ENCODE measurements at places on chromosomes 7 and 10.
A peak's percentile ranks its signal among the peaks of the same experiment; 100 is the strongest.

GRCh38 chr10:16652154-16652553, 130.5 kb upstream of the C1QL3 start:
- DNase-seq, result no peak

- DNase-seq, result no peak
These were observed 228.2 kb downstream of the CHRM2 start for GRCh38 chr7:137096607-137097006.

DNA sequence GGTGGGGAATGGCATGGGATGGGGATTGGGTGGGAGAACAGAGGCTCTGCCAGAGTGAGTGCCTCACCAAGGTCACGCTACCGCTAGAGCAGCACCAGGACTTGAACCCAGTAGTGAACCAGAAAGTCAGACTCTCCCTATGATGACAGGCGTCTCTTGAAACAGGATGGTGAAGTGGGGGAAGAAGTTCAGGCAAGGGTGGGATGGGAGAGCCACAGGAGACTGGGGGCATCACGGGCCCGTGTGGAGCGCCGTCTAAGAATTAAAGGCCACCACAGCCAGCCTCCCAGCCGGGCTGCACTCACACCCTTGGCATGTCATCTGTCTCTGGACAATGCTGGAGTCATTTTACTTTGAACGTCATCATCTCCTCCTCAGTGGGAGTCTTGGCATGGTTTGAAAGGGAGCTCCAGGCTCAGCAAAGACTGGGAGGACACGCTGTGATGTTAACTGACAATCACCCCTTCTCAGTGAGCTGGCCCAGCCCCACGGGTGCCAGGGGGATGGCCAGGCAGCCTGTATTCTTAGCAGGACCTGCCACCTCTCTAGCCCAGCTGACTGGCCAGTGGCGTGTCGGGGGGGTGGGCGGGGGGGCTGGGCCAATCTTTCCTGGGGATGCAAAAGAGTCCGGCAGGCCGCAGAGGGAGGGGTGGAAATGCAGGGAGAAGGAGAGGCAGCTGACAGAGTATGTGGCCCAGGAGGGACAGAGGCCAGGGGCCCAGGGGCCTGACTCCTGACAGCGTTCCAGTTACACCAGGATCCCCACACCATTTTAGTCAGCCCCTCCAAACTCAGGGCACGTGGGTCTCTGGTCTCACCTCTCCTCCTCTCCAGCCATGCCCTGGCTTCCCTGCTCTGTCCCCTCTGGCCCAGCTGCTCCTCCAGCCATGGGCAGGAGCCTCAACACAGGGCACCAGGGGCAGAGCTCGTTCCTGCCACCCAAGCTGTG, 96.2 kb downstream of the VOPP1 start:
- DNase-seq, result no peak

- DNase-seq, result no peak
These were observed 215.6 kb downstream of the CREB5 start for GRCh38 chr7:28627896-28628295.

- DNase-seq, result no peak
These were observed 3.1 kb downstream of the STRA8 start for GRCh38 chr7:135236727-135237126.

GRCh38 chr10:47092376-47092775, 181.1 kb downstream of the PTPN20 start:
- DNase-seq, result no peak

DNA sequence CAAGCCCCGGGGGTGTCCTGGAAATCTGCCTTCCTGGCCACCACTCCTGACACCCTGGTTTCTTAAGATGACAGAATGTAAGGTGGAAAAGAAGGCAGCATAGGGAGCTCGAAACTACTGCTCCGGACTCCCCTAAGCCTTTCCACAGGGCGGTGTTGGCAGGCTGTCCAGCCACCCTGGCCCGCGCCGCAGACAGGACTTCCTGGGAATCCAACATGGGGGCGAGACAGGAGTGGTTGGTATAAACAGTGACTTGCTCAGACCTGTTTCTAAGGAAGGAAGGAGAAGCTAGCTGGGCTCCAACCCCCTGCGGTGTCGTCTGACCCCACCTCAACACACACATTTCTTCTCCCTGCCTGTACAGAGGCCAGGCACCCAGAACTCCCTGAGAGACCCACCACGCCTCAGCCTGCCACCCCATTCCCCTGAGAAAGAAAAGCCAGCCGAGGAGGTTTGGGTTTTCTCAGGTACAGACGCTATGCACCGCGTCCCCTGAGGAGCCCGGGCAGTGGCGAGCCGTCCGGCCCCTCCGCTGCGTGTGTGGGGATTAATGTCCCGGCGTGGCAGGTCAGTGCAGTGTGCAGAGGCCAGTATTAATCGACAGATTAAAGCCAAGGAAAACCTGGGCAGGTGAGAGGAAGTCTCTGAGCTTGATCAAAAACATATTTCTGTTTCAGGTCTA, 349.6 kb upstream of the MKI67 start:
- no peak for DNase-seq

GRCh38 chr7:47783456-47784223, 164.6 kb downstream of the PKD1L1 start:
- no peak for DNase-seq

DNA sequence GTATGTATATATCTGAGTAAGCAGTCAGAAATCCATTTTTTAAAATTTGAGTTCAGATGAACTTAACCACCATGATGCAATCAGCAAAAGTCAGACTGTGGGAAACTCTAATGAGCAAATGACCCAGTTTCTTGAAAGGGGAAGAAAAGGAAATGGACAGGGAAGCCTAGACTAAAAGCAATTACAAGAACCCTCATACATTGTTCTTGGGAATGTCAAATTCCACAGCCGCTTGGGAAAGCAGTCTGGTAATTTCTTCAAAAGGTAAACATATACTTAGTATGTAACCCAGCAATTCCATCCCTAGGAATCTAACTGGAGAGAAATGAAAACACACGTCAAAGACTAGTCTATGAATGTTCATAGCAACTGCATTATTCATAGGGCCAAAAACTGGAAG, 16.4 kb upstream of the FOXK1 start:
- no peak for DNase-seq

- DNase-seq, result peak; percentile 55
These were observed 4.4 kb upstream of the PDLIM1 start for GRCh38 chr10:95295031-95295755.

- no peak for DNase-seq
These were observed 274.3 kb upstream of the NEBL start for GRCh38 chr10:21171197-21171935.

DNA sequence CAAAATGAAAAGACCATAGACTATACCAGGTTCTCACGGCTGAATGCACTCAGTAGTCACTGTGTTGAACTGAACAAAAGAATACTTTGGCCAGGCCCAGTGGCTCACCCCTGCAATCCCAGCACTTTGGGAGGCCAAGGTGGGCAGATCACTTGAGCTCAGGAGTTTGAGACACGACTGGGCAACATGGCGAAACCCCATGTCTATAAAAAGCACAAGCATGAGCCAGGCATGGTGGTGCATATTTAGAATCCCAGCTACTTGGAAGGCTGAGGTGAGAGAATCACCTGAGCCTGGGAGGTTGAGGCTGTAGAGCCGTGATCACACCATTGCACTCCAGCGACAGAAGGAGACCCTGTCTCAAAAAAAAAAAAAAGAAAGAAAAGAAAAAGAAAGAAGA, 12.5 kb downstream of the SFXN4 start:
- no peak for DNase-seq

GRCh38 chr7:116407165-116407564, 92.4 kb upstream of the CAV2 start:
- no peak for DNase-seq

GRCh38 chr7:102147008-102147407, 139.7 kb upstream of the SH2B2 start:
- DNase-seq, result no peak
